ENCODE measurements at places on chromosomes 5 and 9.

- DNase-seq, result no peak
Observed at GRCh38 chr9:115913696-115914095, 239.9 kb upstream of the PAPPA start.

GRCh38 chr5:166719991-166720390, 1571.5 kb upstream of the WWC1 start:
- no peak for DNase-seq

DNA sequence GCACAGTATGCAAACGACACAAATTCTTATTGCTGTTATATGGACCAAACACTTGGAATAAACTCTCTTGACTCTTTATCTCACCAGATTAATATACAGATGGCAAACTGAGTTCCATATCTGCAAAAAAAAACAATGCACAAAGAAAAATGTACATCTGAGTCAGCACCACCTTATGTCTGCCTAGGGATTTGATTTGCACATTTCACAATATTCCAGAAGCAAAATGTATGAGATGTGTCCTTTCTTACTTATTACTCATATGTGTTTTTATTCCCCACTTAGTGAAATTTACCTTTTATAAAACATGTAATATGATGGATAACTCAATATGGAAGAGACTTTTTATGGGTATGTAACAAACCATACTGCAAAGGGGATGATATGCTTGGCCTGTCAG, 236.9 kb downstream of the GLIS3 start:
- DNase-seq, result no peak

- DNase-seq, result no peak
Observed at GRCh38 chr5:32017692-32018367, 156.3 kb downstream of the GOLPH3 start.

DNA sequence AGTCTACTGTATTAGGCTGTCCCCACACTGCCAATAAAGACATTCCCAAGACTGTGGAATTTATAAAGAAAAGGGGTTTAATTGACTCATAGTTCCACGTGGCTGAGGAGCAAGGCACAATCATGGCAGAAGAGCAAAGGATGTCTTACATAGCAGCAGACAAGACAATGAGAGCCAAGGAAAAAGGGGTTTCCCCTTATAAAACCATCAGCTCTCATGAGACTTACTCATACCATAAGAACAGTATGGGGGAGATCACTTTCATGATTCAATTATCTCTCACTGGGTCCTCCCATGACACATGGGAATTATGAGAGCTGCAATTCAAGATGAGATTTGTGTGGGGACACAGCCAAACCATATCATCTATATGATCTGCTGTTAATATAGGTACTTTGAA, 14.8 kb upstream of the FSTL4 start:
- no peak for DNase-seq

Measured in gastrocnemius medialis (tissue), 4 donors.